ENCODE measurements at places on chromosomes 1 and 21. TPM values are rescaled to one million over a fixed set of nuclear protein-coding genes. Genes with fewer than 3 reads are reported as not detected.

The TEX38 gene
- total RNA-seq: not detected

The KIAA1614 gene
- 19.1 TPM for total RNA-seq

The SLC35F3 gene
- total RNA-seq: not detected

- no peaks in the 10 kb centered on the region for H3K27me3 ChIP-seq
- H3K4me3 ChIP-seq: no peak overlapping the region
- H3K27ac ChIP-seq: no peak overlapping the region
Observed at GRCh38 chr21:42564561-42564971, 50.9 kb downstream of the SLC37A1 start.

GRCh38 chr1:51189421-51190073 lies 46.5 kb upstream of the RNF11 start:
- no peak overlapping the region for H3K27ac ChIP-seq
- H3K4me3 ChIP-seq: no peak overlapping the region
- DNase-seq: no peak
- no peaks in the 10 kb centered on the region for H3K4me1 ChIP-seq

DNA sequence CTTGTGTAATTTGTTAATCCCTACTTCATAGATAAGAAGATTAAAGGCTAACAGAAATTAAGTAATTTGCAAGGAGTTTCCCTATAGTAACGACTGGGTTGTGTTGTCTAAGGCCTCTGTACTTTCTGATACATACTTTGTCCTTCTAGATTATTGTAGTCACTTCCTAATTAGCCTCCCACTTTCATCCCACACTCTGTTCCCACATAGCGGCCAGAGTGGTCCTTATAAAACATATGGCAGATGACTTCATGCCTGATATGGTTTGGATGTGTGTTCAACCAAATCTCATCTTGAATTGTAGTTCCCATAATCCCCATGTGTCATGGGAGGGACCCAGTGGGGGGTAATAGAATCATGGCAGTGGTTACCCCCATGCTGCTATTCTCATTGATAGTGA lies 120.5 kb upstream of the DAB1 start:
- H3K27ac ChIP-seq: no peak overlapping the region
- H3K4me3 ChIP-seq: no peak overlapping the region
- no peak for DNase-seq
- H3K4me1 ChIP-seq: no peaks in the 10 kb centered on the region
- no peaks in the 10 kb centered on the region for H3K36me3 ChIP-seq
- H3K27me3 ChIP-seq: no peaks in the 10 kb centered on the region

DNA sequence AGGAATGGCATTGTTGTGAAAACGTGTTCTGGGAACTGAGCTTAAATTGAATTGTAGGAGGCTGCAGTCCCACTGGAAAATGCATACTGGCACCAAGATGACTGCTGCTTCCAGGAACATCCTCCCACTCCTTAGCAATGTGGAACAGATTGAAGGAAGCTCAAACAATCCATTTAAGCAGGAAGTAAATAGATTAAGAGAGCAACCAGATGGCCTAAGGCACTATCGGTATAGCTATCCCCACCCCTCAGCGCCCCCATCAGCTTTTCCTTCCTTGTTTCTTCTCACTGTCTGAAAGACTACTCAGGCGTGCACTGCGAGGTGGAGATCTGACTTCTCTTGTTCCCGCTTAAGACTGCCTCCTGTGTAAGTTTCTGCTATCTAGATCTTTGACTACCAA lies 4.0 kb upstream of the IFI16 start:
- H3K36me3 ChIP-seq: no peaks in the 10 kb centered on the region
- H3K27me3 ChIP-seq: no peaks in the 10 kb centered on the region
- H3K4me3 ChIP-seq: no peak overlapping the region
- DNase-seq: no peak

All from esophagus muscularis mucosa (tissue), 4 donors.